NCI-H1105 treated with DMSO at 0.1 percent for 48 hours (cell line): ENCODE measurements at places on chromosomes 12 and 14.

DNA sequence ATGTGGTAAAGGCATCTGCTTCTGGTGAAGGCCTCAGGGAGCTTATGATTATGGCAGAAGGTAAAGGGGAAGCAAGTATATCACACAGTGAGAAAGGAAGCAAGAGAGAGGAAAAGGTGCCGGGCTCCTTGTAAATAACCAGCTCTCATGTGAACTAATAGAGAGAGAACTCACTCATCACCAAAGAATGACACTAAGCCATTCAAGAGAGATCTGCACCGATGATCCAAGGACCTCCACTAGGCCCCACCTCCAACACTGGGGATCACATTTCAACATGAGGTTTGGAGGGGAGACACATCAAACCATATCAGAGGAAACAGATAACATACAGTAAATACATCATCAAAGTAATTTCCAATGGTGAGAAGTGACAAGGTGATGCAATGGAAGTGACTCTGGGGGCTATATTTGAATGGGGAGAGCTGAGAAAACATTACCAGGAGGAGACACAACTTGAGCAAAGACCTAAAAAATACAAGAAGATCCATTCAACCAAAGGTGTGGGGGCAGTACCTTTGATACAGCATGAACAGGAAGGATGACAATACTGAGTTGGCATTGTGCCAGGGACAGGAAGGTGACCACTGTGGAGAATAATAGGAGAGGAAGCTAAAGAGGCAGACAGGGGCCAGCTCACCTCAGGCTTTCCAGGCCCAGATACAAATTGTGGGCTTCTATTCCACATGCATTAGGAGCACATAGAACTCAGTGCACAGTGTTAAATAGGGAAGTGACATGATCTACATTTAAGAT, 134.4 kb upstream of the GRIP1 start:
- peak; percentile 20 for DNase-seq

DNA sequence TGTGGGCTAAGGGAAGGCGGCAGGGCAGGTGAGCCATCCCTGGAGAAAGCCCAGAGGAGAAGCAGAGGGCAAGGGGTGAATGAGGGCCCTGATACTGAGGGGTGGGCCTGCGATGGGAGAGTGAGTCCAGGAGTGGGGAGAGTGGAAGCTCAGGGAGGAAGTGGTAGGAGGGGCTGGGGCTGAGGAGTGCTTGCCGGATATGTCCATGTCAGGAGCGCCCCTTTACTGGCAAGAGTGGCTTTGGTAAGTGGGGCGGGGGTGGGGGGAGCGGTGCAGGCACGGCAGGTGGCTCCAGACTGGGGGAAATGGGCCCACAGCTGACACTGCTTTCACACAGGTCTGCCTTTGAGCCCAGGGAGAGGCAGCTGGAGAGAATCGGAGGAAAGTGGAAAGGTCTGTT, 86.4 kb upstream of the GPR68 start:
- no peak for DNase-seq

DNA sequence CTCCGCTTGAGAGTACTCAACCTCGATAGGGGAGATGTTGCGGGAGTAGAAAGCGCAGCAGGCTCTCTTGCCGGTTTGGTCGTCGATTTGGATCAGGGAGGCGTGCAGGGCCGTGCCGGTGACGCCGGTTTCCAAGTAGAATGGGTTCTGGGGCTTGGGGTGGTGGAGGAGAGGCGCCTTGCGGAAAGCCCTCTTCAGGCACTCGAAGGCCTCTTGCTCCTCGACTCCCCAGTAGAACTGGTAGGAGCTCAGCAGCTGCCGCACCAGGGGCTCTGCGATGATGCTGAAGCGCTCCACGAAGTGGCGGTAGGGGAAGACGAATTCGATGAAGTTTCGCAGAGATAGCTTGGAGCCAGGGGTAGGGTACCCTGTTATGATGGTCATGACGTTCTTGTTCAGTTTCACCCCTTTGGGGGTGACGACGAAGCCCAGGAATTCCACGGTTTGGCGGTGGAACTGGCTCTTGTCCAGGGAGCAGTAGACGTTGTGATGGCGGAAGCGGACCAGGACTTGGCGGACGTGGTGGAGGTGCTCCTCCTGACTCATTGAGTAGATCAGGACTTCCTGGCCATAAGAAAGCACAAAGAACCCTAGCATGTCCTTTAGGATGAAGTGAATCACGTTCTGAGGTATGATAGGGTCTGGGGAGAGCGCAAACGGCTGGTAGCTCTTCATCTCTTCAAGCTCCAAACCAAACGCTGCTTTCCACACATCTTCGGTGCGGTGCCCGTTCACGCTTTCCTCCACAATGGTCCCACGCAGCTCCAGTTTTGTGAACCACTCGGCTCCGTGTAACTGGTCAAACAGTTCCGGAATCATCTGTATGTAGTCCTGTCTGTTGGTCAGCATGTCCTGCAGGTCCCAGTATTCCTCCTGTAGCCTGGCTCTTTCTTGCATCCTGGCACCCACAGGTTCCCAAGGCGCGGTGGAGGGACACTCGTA, 21.2 kb downstream of the RTL1 start:
- DNase-seq: no peak

- peak; percentile 66 for DNase-seq
These were observed 338.3 kb downstream of the EMP1 start for GRCh38 chr12:13534645-13535398.

DNA sequence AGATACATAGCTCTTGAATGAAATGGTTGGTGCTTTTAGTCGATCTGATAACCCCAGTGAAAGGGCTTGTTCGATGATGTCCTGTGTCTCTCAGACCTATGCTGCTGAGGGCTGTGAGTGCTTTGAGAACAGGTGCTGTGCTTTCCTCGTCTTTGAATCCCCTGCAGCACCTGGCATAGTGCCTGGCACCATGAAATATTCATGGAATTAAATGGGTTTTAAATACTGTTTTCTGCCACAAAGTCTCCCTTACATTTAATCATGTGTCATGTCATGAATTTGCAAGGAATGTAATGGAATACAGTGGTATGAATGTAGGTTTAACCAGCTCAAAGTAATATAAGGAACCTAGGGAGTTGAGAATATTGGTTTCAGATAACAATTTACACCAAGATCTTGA, 220.5 kb upstream of the PRICKLE1 start:
- peak; percentile 45 for DNase-seq

GRCh38 chr14:89672636-89673511, 255.8 kb upstream of the FOXN3 start:
- DNase-seq: no peak

GRCh38 chr12:62618930-62619329, 152.3 kb downstream of the MON2 start:
- peak; percentile 17 for DNase-seq

GRCh38 chr12:98421316-98421715, 94.1 kb upstream of the TMPO start:
- peak; percentile 34 for DNase-seq

- DNase-seq: no peak
These were observed 40.5 kb downstream of the ALKBH1 start for GRCh38 chr14:77667331-77667730.

GRCh38 chr12:58424735-58425392, 483.5 kb downstream of the ATP23 start:
- no peak for DNase-seq

DNA sequence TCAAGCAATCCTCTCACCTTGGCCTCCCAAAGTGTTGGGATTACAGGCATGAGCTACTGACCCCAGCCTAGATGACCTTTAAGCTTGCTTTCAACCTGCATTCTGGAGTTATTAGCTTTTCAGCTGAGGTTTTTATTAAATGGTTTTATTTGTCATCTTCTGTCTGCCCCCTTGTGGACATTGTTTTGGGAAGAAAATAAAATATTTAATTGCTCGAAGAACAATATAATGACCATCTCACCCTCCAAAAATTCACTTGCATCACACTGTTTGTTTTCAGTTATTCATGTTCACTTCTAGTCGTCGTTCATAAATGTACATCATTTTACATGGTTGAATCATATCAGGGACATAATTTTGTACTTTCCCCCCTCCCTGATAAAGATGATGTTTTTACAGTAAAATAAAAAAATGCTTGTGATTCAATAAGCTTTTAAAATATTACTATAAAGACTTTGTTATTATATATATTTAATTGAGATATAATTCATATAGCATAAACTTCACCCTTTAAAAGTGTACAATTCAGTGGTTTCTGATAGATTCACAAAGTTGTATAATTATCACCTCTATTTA, 10.1 kb upstream of the SPATS2 start:
- peak; percentile 11 for DNase-seq

GRCh38 chr12:74365178-74365964, 172.3 kb upstream of the ATXN7L3B start:
- peak; percentile 44 for DNase-seq

DNA sequence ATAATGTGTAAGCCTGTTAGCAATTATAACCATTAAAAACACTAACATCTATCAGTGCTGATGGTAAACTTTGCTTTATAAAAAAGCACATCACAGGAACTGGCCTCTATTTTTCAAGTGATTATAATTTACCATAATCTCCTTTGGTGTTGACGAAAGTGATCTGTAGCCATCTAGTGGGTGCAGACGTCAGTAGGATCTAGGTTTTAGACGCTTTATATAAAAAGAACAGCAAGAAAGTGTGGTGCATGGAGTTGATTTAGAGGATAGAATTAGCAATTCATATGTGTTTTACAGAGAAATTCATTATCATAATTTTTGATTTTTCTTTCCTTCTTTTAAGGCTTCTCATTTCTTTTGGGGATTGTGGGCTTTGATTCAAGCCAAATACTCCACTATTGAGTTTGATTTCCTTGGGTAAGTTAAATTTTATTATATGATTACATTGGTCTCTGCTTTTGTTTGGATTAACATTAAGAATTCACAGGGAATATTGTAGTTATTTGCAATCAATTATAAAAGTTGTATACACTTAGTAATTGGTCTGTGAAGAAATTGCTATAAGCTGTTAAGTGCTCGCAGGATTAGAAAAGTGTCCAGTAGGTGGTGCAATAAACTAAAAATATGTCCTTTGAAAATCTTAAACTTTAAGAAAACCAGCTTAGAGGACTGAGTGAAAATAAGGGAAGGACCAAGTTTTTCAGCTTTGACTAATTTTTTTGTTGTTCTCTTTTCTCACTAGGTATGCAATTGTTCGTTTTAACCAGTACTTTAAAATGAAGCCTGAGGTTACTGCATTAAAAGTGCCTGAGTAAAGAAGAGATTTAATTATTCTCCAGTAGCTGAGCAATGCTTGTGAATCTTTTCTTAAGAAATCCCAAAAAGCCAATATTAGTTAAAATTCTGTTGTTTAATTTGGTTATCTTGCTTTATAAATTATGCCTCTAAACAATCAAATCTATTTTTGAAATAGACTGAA, 59.5 kb downstream of the ETNK1 start:
- DNase-seq: peak; percentile 33

DNA sequence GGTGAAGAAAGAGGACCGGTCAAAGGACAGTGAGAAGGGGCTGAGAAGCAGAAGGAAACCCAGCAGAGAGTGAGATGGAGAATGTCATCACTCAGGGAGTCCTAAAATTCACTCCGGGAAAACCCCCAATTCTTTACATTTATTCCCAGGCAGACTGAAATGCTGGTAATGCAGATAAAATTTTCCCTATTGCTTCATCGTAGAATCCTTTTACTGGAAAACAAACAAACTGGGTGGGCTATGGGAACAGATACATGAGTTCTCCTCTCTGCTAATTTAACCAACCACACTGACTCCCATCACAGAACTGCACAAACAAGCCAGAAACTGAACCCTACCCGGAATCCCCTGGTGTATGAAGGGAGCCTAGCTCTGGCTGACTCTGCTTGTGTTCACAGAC, 20.9 kb downstream of the HEBP1 start:
- DNase-seq: no peak

- no peak for DNase-seq
These were observed 54.4 kb upstream of the C12orf50 start for GRCh38 chr12:88083634-88084033.

DNA sequence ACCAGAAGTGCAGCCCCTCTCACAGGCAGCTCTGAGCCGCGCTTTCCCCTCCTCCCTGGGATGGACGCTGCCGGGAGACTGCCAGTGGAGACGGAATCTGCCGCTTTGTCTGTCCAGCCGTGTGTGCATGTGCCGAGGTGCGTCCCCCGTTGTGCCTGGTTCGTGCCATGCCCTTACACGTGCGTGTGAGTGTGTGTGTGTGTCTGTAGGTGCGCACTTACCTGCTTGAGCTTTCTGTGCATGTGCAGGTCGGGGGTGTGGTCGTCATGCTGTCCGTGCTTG, 12.3 kb upstream of the TAMALIN start:
- DNase-seq: no peak

GRCh38 chr14:71680736-71681387, 251.4 kb upstream of the RGS6 start:
- DNase-seq: no peak

DNA sequence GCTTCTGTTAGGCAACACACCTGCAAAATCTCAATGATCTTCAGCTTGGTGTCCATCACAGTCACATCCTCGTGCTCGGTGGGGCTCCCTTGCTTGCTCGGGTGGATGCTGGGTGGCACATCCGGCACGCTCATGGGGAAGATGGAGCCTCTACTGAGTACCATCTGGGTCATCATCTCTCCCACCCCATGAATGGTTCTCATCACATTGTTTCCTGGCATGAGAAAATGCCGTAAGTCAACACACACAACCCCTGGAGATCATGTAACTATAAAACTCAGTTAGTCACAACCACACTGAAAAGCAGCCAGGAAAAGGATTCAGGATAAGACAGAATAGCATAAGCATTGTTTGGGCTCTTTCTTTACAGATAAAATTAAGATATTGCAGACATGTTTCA, 201.1 kb downstream of the ITPR2 start:
- no peak for DNase-seq

DNA sequence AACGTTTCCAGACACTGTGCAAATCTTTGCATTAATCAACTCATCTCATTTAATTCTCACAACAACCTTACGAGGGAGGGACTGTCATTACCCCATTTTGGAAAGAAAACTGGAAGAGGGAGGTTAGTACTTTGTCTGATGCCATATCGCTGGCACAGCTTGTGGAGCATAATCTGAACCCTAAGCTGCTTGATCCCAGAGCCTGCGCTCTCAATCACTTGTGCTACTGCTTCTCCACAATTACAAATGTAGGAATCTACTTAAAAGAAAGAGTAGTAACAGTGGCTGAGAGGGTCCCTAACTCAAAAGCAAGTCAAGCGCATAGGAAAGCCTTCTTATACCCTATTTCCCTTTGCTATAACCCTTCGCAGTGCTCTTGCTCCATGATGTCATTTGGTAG, 3.2 kb downstream of the EFS start:
- DNase-seq: no peak

DNA sequence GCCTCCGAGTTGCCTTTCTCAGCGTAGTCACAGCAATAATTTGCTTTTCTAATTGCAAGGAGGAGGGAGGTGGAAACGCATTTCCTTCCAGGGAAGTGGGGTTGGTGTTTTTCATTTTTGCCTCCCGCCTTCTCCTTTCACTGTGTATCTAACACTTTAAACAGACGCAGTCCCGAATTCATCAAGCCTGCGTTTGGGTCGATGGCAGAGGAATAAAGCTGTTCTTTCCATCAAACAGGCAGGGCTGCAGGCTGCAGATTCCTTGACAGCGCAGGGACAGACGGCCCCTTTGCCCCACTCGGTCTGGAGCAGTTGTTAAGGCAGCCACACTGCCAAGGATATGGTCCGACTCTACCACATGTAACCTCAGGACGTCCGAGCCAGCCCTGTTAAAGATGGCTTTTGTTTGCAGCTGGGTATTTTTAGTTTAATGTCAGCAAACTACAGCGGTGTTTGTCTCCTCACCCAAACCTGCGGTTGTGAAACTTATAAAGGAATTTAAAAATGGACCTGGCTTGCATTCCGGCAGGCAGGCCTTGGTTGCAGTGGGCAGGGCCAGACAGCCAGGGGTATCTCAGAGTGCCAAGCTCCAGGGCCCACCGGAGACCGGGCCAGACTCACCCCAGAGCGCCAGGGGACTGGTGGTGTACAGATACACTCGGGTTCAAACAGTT, 2.1 kb downstream of the CHST11 start:
- no peak for DNase-seq

GRCh38 chr12:65856521-65856920, 32.2 kb downstream of the HMGA2 start:
- DNase-seq: no peak
